Breast epithelium (tissue), 4 donors: ENCODE measurements at places on chromosomes 5 and 9.

DNA sequence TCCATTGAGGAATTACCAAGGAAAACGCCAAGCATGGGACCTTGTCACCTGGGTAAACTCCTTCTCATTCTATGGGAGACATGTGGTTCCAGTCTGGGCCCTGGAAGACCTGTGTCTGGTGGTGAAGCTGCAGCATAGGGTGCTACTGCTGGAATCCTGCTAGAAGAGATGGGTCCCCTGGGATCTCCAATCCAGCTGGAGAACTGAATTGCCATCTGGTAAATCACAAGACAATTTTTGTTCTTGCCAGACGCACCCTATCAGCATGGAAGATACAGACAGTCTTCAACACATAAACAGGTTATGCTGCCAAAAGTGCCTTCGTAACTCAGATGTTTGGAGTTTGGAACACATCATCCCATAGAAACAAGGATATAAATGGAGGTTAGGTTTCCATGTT, 424.0 kb upstream of the BRINP1 start:
- DNase-seq: no peak

DNA sequence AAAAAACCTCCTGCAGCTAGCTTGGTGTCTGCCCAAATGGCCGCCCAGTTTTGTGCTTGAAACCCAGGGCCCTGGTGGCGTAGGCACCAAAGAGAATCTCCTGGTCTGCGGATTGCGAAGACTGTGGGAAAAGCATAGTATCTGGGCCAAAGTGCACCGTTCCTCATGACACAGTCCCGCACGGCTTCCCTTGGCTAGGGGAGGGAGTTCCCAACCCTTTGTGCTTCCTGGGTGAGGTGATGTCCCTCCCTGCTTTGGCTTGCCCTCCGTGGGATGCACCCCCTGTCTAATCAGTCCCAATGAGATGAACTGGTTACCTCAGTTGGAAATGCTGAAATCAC, 83.0 kb upstream of the JAK2 start:
- no peak for DNase-seq

DNA sequence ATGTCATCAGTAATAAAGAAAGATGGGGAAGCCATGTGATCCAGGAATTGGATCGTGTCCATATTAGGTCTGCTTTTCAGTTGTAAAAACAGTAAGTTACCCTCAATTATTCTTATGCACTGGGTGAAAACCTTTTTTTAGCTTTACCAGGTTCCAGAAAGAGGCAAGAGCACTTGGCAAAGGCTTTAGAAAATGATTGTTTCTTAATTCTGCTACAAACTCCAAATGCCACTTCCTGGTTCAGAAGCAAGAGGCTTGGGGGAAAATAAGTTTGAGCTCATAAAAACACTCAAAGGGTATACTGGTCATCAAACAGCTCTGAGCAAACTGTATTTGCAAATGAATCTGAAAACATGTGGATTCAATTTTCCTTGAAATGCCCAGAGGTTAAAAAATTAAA, 615.6 kb downstream of the EBF1 start:
- no peak for DNase-seq

- no peak for DNase-seq
Measured at GRCh38 chr9:87301371-87301770, 196.3 kb upstream of the DAPK1 start.

GRCh38 chr5:122943050-122943698, 93.4 kb downstream of the PPIC start:
- no peak for DNase-seq

DNA sequence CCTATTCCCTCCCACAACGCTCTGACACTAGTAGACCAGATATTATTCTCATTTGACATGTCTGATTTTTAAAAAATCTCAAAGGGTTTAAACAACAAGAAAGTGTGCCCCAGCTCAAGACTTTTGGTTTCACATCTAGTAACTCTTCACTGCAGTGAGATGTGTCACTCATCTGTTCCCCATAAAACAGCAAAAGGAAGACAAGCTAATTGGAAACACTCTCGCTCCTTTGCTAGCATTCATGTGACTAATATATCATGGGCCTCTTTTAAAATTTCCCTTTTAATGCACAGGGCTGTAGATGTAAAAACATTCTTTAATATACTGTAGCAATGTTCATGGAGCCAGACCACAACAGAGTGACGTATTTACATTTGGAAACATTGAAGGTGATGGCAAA, 372.6 kb downstream of the ZNF608 start:
- no peak for DNase-seq
